ENCODE measurements at places on chromosomes 11 and 22. TPM values are rescaled to one million over a fixed set of nuclear protein-coding genes. Genes with fewer than 3 reads are reported as not detected.

DNA sequence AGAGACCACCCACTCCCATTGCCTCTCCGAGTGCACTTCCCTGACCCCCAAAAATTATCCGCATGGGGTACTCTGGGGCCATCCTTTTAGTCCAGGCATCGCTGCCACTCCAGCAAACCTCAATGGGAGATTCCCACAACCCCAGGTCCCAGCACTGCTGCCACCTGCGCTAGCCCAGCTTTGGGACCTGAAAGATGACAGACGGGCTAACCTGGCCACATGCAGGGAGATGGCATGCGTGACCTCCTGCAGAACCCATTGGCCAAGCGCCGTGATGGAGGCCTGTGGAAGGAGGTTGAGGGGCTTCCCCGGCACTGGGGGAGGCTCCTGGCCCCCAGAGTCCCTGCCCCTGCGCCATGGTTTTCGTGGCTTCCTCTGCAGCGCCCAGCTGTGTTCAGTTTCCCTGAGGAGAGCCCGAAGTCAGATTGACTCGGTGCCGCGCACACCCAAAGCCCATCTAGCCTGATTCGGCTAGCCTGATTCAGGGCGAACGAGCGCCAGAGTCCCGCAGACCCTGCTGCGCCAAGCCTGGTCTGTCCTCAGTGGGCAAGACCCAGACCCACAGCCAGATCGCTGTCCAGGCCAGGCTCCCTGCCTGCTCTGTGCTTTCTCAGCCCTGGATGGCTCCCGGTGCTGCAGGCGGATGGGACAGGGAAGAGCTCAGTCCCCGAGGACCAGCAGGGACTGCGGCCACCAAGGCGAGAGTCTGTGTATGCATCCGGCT lies 751 bp upstream of the WNT7B start:
- peak; percentile 39 for DNase-seq

DNA sequence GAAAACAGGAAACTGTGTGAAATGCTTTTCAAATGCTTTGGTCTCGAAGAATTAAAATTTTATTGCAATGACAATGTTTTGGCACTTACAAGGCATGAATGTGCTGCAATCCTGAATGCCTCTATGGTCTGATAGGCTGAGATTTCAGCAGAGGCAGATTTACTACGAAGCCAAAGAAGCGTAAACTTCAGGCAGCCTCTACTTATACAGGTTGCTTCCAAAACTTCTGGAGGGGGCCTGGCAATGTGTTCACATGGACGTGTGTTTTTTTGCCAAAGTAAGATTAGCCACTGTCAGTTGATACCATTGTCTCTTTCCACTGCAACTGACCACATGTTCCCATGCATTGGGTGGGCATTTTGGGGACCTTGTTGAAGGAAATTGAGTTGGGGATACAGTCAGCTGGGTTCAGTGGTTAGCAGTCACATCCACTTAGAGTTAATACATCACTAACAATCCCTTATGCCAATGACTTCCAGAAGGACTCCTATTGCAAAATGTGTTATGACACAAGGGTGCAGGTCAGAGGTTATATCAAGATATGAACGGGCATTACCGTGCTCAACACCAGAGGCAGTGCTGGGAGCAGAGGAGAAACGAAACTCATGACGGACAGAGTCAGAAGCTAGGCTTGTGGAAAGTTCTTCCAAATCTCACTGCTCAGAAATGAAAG lies 48.8 kb downstream of the ABTB2 start:
- peak; percentile 71 for DNase-seq

DNA sequence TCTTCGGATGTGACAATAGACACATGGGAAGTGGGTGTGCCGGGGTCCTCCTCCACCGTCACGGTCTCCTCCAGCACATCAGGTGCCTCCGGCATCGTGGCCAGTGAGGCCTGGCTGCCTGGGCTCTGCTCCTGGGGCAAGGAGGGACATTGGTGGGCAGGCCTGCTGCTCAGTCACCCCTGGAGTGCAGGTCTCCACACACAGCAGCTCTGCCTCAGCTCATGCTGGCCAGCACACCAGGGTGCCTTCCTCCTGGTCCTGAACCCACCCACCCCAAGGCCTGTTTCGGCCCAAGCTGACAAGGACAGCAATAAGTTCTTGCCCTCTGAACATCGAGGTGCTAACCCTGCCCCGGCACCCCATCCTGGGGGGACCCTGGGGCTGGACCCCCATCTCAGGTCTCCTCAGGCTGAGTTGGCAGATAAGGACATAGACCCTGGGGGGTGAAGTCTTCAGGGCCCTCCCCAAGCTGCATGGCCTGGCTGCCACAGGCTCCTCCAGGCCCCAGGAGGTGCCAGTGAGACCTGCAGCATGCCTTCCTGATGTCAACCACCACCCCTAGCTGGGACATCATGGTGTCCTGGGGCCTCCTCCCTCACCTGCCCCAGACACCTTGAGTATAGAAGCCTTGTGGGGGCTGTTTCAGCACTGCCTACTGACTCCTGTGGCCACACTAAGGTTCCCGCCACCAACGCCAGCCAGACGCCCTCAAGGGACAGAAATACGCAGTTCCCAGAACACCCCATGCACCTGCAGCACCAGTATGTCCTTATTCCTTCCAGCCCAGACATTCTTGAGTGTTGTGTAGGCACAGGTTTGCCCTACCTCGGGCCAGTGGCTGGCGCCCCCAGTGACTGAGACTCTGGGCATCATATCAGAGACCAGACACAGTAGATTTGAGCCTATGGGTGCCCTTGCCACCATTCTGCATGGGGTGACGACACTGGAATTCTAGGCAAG lies 34.4 kb downstream of the ARVCF start:
- DNase-seq, result no peak

Gene TPBGL
- total RNA-seq, result 0.94 TPM

Gene OR8D4
- total RNA-seq, result not detected

Gene NCF4
- 28.2 TPM for total RNA-seq
